ENCODE measurements at places on chromosomes 16 and 17.

GRCh38 chr17:39134878-39135277, 16.6 kb downstream of the PLXDC1 start:
- DNase-seq = no peak

GRCh38 chr17:35238821-35239220, 4.1 kb upstream of the SLFN5 start:
- no peak for DNase-seq

DNA sequence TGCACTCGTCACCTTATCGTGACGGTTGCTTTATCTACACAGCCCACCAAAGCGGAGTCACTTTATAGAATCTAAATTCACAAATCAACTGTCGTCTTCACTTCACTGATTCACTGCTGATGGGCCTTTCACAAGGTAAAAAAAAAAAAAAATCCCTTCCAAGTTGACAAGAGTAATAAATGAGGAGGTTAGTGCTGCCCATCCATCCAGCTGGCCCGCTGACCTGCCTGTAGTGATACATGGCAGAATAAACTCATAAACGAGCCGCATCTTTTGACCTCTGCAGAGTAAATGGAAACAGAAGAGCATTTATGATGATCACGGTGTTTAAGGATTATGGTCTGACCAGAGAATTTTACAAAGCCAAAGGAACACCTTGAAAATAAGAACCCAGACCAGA, 227.3 kb upstream of the IRX5 start:
- no peak for DNase-seq

DNA sequence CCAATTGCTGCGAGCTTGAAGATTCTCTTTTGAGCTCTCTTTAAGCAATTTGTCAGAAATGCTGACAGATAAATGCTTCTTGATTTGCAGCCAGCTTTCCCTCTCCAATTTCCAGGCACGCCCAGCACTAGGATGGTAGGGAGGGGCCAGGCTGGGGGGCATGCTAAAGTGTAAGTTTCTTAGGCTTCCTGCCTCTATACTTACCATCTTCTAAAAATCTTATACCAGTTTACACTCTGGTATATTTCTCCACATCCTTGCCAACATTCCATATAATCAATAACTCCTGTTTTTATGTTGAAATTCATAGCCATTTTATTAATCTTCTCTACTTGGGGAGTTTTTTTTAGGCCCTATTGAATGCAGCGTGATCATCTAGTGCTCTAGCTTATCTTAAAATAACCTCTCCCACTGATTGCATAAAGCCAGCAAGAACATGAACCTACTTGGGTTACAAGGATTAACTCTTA, 17.5 kb downstream of the ACSF2 start:
- no peak for DNase-seq

DNA sequence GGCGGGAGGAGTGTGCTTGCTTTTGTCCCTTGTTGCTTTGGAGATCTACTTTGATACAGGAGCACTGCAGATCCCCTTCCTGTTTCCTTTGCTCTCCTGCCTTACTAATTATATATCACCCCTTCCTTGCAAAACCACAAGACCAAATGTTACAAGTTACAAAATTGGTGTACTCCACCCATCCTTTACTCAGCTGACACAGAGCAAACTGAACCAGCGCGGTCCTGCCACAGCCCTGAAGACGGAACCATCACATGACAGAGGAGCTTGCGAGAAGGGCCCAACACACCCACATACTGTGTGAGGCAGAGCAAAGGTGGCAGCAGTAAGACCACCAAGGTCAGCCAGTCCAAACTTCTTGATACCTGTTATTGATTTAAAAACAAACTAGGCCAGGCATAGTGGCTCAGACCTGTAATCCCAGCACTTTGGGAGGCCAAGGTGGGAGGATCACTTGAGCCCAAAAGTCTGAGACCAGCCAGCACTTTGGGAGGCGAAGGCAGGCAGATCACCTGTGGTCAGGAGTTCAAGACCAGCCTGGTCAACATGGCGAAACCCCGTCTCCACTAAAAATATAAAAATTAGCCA, 33.2 kb downstream of the CYTH1 start:
- no peak for DNase-seq

DNA sequence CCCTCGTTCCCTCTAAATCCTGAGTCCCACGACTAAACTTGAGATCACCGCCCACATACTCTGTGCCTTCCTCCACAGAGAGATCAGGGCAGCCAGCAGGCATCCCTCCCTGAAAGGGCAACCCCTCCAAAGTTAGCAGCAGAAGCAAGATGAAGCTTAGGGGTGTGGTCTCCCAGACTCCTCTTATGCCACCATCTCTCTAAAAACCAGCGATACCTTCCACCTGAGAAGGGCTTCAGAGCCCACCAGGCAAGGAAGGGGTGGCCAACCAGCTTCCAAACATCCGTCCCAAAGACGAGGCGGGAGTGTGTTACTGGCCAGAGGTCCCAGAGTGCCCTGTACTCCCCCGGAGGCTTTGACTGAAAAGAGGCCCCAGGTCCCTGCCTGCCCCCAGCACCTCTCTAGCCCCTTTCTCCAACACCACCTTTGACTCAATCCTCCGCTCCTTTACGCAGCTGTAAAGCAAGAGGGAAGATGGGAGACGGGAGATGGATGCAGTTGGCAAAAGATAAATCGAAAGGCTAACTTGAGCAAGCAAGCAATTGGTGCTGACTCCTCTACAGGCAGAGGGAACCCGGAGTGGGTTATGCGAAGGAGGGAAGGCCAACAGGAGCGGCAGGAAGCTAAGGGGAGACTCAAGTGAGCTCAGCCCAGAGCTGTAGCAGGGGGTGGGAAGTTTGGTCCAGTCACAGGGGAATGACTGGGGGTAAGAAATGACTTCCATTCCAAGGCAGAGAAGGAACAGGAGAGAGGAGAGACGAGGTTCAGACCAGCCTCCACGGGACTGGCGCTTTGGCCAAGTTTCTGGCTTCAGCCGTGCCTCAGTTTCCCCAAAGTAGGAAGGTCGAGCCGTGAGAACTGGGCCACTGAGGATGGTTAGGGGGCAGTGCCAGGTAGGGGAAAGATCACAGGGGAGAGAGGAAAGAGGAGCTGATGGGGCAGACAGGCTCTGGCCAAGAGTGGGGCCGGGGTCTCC, 1.0 kb downstream of the ST3GAL2 start:
- no peak for DNase-seq

DNA sequence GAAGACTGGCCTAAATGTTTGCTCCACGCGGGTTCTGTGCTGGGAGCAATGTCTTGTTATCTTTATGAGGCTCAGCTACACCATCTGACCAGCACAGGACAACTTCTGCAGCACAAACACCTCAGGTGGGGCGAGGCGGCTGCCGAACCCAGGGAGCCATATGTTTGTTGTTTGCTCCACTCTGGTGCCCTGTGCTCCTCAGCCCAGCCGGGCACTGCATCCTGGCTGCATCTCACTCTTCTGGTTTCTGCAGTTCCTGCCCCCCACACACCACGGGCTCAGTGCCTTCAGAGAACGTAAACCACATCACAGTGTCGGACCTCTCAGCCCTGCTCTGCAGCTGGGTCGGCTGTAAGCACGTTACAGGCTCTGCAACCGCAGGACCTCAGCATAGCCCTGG, 32.4 kb downstream of the MXRA7 start:
- no peak for DNase-seq

DNA sequence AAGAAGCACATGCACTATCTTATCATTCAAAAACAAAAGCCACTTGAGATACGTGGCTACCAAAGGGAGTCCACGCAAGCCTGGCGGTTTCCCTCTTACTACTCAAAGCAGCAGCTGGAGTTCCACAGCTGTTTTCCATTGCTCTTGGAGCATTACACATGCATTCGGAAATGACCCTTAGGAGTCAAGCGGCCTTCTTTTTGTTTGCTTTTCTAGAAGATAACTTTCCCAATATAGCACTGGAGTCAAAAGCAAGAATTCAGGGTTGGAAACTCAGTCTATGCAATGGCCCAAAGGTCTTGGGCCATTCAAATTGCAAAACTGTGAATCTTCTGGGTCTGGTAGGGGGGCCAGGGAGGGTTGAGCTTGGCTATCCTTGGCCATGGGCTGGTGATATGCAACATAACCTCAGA, 97.8 kb upstream of the MAF start:
- DNase-seq = no peak

GRCh38 chr17:81464586-81464985, 48.0 kb downstream of the ACTG1 start:
- no peak for DNase-seq

- DNase-seq = no peak
Measured at GRCh38 chr17:83062818-83063671, 16.4 kb upstream of the METRNL start.

DNA sequence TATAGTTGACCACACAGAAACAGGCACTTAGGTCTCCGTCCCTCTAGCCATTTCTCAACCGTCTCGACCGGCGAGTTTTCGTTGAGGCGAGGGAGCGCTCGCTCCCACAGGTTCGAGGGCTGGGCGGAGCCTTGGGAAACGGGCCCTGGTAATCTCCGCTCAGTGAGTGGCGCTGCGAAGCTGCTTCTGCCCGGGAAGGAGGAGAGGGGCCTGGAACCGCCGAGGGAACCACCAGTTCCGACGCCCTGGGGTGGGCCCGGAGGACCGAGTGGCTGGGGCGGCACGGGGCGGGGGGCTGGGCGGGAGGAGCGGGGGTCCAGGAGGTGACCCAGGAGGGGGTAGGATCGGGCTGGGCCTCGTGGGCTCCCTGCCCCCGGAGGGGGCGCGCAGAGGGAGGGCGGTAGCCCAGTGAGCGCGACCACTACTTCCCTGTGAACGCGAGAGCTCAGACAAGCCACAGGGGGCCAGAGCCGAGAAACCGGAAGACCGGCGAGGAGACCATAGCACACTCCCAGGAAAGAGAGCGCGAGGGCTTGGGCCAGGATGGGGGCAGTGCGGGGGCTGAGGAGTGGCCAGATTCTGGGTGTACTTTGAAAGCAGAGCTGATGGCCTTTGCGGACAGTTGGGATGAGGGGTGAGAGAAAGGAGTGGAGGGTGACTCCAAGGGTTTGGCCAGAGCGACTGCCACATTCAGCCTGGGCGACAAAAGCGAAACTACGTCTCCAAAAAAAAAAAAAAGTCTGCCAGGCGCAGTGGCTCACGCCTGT, 29.9 kb upstream of the ARL4D start:
- DNase-seq = peak; percentile 78

DNA sequence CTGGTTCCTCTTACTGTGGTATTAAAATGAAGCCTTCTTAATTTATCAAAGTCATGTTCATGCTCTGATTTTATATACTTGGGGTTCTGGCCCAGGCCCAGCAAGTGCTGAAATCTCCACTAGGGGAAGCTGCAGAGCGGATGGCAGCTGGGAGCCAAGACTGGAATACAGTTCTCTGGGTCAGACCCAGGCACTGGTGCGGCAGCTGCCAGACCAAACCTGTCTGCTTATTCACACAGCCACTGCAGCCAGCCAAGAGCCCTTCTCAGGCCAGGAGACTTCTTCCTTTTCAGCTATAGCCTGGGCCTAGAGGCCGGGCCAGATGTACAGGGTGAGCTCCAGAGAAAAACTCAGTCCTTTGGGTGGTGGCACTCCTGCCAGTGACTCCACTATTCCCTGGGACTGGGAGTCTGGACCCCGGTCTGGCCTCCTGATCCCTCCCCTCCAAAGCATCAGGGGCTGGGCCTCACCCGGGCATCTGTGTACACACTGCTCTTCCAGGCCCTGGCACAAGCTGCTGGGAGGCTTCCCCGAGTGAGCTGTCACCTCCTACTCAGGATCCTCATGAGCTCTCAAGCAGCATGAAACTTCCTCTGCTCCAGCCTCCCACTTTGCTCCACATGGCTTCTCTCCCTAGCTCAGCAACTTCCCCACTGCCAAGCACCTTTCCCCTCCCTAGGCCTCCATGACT, 24.4 kb downstream of the ATP6V0D1 start:
- DNase-seq = peak; percentile 18

GRCh38 chr17:69111794-69112193, 29.9 kb downstream of the ABCA6 start:
- no peak for DNase-seq

DNA sequence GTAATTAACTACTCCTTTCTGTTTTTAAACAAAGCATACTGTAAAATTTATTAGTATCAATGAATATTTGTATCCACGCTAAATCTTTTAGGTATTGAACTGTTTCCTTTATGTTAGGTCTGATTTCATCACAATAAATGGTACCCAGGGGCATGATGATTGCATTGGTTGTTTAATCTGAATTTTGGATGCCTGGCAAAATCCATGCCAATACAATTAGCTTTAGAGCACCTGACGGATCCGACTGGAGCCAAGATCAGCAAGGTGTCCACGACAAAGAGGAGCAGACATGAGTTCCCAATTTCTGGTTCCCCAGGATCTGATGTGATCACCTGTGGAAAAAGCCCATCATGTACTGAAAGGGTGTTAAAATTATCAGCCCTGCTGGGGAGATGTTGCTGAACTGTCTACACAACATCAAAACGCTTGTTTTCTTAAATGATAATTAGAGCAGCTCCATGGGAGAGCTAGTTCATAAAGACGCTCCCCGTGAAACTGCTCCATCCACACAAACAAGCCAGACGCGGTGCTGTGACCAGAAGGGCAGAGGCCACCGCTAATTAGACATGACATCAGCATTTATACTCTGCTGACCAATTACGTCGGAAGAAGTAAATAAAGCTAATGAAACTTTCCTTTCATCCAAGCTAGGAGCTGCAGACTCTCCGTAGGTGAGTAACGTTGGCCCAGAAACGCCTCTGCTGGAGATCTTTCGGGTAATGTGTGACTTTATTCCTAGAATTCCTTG, 151.7 kb downstream of the CPPED1 start:
- no peak for DNase-seq

GRCh38 chr17:60909405-60909804, 231.8 kb downstream of the BCAS3 start:
- DNase-seq = no peak

DNA sequence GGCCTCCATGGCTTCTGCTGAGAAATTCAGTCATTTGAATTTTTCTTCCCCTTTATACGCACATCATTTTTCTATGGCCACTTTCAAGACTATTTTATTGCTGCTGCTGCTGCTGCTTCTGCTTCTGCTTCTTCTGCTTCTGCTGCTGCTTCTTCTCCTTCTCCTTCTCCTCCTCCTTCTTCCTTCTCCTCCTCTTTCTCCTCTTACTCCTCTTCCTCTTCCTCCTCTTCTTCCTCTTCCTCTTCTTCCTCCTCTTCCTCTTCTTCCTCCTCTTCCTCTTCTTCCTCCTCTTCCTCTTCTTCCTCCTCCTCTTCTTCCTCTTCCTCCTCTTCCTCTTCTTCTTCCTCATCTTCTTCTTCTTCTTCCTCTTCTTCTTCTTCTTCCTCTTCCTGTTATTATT, 22.4 kb downstream of the CPD start:
- no peak for DNase-seq

DNA sequence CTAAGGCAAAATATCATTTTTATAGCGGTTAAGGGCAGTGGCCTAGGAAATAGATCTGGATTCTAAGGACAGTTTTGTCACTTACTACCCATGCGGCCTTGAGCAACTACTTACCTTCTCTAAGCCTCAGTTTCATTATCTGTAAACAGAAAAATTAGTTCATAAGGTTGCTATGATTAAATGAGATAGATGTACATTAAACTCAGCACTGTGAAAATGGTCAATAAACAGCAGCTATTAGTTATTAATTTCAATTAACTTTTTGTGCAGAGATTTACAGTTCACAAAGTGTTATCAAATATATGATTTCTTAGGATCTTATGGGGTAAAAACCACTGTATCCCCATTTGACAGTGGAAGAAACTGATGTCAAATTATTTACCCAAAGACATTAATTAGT, 135.5 kb upstream of the CORO6 start:
- DNase-seq = no peak

GRCh38 chr16:81601601-81602255, 157.1 kb downstream of the CMIP start:
- DNase-seq = no peak
